ENCODE measurements at places on chromosomes 1 and 21.

- no peak for DNase-seq
Measured at GRCh38 chr1:245105815-245106410, 48.9 kb upstream of the KIF26B start.

- DNase-seq: no peak
Measured at GRCh38 chr1:206582971-206583706, 29.1 kb downstream of the EIF2D start.

- DNase-seq: no peak
Measured at GRCh38 chr1:7562729-7563605, 208.1 kb upstream of the VAMP3 start.

- DNase-seq: no peak
Measured at GRCh38 chr1:181647314-181648035, 164.2 kb downstream of the CACNA1E start.

DNA sequence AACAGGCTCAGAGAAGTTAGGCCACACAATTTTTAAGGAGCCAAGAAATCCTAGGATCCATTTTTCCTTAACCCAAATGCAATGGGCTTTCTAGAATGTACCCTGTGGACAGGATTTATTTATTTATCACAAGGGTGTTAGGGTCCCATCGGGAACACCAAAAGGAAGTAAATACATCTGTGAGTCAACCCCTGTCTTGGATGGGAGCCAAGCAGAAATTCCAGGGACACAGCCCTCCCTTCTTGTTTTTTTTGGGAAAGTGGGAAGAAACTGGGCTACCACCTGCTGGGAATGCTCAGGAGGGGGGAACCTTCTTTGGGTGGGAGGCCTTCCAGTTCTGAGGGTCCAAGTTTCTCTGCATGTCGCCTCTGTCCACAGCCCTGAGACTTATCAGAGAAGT is 1.3 kb downstream of the CRNN start:
- DNase-seq: no peak

DNA sequence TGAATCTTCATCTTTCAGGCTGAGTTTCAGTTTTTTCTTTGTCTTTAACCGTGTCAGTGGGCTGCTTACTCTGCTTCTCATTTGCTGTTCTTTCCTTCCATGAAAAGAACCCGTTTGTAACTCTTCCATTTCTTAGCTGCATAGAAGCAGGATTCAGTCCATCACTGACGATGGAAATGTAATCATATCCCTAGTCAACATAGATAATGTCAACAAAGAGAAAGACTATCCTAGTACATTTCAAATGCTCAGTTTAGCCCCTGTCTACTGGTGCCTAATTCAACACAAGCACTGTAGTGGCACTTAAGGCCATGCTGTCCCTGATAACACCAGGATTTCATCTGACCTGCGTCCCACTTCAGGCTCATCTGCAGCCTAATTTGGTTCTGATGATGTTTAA is 376 bp downstream of the GBP1 start:
- no peak for DNase-seq

DNA sequence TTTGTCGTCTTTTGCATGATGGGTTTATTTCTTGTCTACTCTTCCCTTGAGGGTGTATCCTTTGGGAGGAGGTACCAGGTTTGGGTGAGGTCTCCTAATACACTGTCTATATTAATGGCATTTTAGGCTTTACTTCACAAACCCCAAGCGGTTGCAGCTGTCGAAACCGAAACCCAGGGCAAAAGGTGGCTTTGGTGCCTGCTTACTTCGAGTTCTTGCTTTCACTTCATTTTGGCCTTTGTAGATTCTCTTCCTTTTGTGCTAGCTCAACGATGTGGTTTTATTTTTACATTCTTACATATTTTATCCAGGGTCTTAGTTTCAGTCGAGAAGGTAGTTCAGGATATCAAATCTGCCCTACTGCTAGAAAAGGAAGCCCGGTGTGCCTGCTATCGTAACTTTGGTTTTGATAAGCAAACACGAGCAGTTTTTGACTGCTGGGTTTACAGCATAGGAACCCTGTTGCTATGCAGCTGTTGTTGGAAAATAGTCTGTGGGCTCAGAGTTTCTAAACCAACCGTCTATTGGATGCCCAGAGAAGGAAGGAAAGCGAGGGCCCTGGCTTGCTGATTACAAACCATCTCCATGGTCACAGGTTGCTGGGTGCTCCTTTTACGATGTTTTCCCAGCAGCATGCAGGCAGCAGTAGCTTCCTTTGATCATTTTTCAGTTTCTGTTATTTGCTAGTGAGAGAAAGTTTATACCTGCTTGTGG is 9.8 kb upstream of the TSPAN2 start:
- peak; percentile 45 for DNase-seq

GRCh38 chr21:45292399-45293219 is 4.9 kb upstream of the POFUT2 start:
- DNase-seq: no peak

- no peak for DNase-seq
Measured at GRCh38 chr1:212153635-212154034, 118.1 kb downstream of the DTL start.

GRCh38 chr1:155379180-155379579 is 58.5 kb downstream of the RUSC1 start:
- DNase-seq: no peak

- DNase-seq: peak; percentile 7
Measured at GRCh38 chr1:182995894-182996293, 27.3 kb upstream of the LAMC1 start.

DNA sequence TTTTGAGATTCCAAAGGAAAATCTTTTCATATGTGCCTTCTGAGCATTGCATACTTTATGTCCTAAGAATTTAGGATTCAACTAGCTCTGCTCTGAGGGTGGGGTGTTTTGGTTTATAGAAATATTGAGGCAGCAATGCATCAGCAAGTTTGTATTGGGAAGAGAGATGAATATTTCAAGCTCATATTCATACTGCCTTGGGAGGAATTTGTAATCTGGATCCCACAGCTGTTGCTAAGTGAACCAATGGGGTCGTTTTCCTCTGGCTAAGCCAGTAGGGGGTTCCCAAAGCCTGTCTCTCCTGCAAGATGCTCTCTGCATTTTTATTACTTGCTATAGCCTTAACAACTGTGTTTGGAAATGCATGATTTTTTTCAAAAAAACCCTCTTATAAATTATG is 130.6 kb downstream of the SNX7 start:
- DNase-seq: no peak

GRCh38 chr1:205301842-205302588 is 19.5 kb downstream of the NUAK2 start:
- no peak for DNase-seq

DNA sequence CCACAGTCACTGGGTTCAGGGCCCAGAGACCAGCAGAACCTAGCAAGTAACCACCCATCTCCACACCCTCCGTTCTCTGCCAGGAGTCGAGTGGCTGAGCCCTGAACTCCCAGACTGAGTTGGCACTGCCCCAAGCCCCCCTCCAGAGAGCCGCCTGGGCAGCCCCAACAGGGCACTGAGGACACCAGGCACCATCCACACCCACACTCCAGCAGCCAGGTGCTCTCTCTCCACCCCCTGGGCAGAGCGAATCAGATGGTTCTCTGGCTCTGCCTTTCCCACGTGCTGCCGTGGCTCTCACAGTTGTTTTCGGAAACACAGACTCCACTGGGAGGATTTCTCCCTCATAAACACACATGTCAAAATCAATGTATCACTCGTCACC is 13.6 kb downstream of the WDR4 start:
- DNase-seq: no peak

DNA sequence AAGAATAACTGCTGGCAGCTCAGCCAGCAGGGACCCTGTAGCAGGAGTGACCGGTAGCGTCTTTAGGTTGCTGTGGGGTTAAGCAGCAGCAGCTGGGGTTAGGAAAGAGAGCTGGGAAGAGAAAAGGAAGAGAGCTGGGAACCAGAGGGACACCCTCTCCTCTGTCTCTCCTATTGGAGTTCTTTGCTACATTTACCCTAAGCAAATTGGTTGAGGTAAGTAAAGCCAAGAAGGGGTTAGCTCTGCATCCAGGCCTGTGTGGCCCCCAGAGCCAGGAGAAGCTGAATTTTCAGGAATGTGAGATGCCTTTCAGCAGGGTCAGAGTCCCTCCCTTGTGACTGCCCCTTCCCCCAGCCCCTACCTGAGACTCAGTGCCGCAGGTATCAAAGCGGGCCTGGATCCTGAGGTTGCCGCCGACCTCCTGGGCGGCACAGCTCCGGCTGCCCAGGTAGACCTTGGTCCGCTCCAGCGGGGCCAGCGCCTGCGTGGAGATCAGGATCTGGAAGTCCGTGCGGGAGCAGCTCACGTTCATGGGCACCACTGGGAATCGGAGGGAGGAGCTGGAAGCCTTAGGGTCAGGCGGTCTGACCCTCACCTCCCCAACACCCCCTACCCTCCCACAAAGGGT is 16.4 kb downstream of the CDCP2 start:
- no peak for DNase-seq

Data from GDM1 (cell line).